AG04450 (cell line): ENCODE measurements at places on chromosomes 4 and X.

GRCh38 chr4:8157944-8158709, 486 bp downstream of the ABLIM2 start:
- no peak for DNase-seq

DNA sequence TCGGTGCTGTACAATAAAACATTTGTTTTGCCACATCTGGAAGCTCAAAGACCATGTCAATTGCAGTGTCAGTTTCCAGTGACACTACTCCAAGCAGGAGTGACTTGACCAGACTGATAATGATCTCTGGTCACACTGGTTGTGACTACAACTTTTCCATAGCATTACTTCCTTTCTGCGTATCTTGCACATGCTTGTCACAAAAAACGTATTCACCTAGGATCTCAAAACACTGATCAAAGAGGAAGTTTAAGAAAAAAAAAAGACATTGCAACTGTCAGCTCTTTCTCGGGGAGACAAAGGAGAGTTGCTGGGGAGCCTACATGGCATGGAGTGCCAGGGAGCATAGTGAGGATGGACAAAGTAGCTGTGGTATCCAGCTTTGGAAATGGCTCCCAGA, 60.6 kb downstream of the OPHN1 start:
- DNase-seq: no peak

DNA sequence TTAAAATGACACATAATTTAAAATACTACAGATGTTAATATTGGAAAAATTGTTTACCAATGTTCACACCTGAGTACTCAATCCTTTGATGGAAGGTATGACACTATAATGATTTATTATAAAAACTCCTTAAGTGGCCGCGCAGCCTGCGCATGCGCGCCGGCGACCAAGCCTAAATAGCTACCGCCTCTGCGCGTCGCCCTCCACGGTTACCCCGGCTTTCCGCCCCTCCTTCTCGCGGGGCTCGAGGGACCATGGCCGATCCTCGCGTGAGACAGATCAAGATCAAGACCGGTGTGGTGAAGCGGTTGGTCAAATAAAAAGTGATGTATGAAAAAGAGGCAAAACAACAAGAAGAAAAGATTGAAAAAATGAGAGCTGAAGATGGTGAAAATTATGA, 170.2 kb downstream of the DMD start:
- DNase-seq: no peak

DNA sequence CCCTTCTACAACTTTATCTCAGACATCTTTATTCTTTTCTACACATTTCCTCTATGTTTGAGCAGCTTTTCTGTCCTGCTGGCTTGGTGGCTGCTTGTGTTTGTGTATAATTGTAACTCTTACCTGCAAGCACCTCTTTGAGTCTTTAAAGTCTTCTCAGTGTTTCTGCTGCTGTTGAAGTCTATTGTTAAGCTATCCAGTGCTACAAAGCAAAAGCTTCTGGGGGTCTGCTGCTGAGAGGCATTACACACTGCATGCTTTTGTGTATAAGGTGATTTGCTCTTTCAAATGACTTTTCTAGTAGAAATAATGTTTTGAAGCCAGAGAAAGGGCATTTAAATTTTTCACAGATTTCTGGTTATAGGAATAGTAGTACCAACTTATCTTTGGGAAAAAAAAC, 241.8 kb downstream of the DTHD1 start:
- DNase-seq: no peak

- DNase-seq: no peak
Measured at GRCh38 chrX:15505101-15505500, 4.5 kb downstream of the BMX start.

GRCh38 chr4:114368751-114369150, 229.9 kb upstream of the UGT8 start:
- no peak for DNase-seq

DNA sequence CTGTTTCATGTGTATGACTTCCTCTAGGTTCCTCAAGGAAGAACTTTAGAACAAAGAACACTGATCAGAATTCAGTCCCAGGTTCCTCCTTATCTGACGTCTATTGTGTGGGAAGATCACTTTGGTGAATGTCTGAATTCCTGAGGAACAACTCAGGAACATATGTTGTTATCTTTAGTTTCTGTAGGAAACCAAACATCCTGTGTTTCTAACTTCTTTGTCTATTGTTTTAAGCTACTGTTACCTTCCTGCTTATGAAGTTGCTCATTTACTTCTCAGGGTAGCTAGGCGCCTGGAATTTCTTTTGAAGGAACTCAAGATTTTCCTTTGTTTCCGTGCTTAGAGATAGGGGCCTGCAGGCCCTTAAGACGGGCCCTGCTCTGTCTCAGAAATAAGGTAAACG, 46.2 kb downstream of the MAGEB5 start:
- DNase-seq: peak; percentile 1

DNA sequence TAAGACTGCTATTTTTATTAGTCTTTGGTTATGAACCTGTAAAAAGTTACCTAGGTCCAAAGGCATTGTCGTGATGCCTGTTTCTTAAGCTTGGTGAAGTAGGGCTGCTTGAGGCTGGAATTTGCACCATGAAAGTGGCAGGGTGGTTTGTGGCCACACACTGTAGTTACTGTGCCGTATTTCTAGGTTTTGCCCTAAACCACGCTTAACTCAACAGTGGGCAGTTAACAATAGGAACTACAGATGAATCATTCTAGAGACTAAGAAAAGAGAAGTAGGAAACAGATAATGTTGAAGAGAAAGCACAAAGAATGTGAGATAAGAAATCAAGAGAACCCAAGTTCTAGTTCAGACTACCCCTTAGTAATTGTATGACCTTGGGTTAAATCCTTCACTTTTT, 11.5 kb downstream of the ETNPPL start:
- DNase-seq: no peak

DNA sequence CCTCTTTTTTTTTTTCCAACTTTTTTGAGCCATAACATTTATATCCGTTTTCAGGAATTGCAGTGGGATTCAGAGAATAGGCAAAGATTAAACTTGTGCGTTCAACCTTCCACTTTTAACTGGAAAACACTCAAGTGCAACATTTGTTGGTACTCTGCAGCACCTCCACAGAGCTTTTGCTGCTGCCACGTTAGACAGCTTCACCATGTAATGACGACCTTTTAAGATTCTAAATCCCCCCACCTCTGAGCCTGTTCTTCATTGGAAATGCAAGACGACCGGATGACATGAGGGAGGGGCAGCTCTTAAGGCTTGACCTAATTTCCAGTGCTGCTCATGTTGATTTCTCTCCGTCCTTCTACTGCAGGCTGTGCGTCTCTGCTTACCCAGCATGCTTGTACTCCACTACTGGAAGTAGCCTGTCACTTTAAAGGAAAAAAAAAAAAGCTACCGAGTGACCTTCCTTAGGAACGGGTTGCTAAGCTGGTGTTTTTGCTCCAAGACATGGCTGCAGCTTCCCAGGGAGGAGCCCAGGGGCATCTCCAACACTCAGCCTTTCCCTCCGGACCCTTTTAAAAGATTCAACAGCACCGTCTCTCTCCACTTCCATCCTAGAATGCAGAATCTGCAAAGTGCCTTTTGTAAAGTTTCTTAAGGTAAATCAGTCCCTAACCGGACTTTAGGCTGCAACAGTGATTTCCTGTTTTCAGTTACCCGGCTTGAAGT, at the start of gene CC2D2A:
Gene CC2D2A, plus strand, starts transcription at position 481 of the 726 bp plus-strand sequence. CDS start 6,051 bp downstream, outside the sequence.
- no peak for DNase-seq

GRCh38 chr4:107736924-107737448, 17.0 kb upstream of the PAPSS1 start:
- no peak for DNase-seq

- no peak for DNase-seq
Measured at GRCh38 chr4:7144374-7145290, 47.7 kb upstream of the SORCS2 start.

DNA sequence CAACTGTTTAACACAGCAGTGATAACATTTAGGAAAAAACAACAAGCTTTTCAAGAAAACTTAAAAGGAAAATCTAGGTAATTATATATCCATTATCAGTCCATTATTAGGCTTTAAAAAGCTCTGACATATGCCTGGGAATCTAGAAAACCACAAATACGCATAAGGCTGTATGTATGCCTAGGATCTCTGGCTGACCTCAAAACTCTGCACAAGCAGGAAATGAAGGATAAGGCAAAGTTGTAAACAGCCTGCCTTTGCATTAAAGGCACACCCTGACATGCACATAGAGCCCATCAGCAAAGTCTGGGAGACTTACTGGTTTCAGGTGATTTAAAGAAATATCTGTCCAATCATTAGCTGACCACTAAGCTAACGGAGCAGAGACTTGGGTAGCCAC, 14.0 kb downstream of the TIMP1 start:
- no peak for DNase-seq

GRCh38 chrX:150366951-150367545, 3.9 kb downstream of the MAMLD1 start:
- no peak for DNase-seq

DNA sequence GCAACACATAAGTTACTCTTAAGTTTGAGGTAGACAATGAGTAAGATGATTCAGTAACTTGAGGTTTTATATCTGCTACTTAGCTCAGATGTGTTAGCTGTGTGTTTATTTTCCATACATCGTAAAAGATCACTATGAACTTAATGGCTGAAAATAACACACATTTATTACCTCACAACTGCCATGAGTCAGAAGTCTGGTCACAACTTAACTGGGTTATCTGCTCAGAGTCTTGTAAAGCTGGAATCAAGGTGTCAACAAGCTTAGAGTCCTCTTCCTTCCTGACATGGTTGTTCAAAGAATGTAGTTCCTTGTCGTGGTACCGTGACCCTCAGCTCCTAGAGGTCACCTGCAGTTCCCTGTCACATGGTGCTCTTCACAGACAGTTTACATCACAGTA, 204.9 kb upstream of the MAGEB2 start:
- DNase-seq: no peak

GRCh38 chr4:53956053-53956452, 108.4 kb downstream of the CHIC2 start:
- no peak for DNase-seq

DNA sequence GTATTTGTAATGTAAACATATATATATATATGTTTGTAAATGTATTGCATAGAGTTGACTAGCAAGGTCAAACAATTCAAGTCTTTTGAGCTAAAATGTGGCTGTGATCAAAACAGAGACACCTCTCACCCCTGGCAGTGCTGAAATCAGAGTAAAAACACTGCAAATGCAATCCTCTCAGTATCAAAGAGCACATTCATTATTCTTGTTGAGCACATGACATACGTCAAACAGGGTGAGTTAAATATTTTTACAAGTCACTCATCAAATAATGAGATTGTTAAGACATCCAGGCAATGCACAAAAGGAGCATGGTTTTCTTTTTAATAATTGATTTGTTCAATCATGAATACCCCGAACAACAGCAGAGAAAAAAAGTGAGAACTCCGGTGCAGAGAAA, 114.1 kb upstream of the KCNIP4 start:
- DNase-seq: no peak

DNA sequence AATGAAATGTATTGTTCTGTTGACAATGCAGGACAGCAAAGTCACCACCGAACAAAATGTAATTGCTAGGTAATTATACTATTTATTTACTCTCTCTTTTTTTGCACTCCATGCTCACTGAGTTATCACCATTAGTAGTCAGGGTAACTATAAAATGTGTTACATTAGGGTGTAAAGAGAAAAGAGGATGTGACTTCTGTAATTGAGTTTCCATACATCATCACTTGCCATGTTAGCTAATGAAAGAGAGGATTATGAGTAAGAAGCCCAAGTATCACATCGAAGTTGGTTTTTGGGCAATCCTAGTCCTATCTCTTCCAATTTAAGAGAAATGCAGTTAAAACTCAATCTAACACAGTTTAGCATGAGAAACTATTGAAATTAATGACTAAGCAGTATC, 7.6 kb downstream of the ZXDA start:
- no peak for DNase-seq

DNA sequence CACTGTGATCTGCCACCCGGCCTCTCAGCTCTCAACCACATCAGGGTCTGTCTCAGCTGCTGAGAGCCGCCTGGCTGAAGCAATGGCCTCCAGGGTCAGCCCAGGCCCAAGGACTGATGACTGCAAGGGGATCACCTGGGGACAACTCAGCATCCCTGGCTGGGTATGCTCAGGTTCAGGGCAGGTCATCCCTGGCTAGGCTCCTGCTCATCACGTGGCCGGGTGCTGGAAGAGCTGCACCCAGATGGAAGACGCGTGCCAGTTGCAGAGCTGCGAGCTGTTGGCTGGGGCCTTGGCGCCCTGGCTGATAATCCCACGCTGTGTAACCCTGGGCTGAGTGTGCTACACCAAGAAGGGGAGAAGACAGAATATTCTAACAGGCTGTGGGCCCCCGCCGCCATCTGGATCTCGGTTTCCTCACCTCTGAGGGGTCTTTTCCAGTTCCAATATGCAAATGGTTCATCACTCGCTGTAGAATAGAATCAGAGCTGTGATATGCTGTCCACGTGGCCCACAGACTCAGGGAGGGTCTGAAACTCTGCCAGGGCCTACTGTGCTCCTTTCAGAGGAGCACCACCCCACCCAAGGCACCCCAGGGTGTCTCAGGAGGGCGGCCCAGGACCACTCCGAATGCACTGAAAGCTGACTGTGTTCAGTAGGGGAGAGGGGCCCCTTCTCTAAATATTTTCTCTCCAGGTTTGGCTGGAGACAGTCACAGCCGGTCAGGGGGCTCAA, 338.8 kb downstream of the BCOR start:
- DNase-seq: no peak

- DNase-seq: no peak
Measured at GRCh38 chrX:5250106-5250505, 978.6 kb downstream of the NLGN4X start.

GRCh38 chr4:2256781-2257191, 5.1 kb downstream of the MXD4 start:
- no peak for DNase-seq

DNA sequence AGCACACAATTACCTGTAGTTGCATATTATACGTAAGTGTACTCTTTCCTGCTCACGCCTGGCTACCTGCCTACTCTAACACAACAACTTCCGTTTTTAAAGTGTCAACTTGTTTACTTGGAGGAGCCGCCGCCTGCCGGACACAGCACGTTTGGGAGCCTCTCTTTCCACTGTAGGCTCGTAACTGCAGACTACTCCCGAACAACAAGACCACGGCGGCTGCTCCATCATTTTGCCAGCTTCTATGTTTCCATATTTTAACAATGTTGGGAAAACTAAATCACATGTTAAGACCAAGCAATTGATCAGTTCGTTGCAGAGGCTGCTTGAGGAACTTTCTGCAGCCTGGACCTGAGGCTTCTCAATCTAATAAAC, 841 bp downstream of the MTNR1A start:
- DNase-seq: no peak

DNA sequence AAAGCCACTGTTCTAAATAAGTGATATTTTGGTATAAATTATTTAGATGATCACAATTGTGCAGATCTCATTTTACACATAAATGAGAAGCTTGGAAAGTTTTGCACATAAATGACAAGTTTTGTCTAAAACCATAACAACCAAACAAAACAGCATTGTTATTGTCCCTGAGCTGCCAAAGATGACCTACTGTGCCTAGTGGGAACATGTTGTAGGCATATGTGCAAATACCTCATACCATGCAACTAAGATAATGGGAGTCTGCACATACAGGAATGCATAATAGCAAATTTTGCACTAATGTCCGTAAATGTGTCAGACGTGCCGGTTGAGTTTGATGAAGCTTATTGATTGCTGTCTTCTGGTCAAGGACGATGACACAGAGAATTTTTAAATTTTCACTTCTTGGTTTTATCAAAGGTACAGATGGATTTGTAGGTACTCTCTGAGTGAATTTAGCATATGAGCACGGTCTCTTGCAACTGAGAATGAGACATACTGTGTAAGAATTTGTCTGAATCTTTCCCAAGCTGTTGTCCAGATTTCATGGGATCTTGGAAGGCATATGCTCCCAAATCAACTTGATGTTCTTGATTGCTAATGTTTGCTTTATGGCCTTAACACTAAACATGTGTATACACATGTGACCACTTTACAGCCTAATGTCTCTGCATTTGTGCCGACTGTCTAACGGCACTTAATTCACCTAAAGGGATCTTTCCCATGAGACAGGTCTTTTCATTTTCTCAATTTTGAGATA, 1133.5 kb downstream of the FAT4 start:
- DNase-seq: no peak
